ENCODE measurements at places on chromosomes 5 and 9.

DNA sequence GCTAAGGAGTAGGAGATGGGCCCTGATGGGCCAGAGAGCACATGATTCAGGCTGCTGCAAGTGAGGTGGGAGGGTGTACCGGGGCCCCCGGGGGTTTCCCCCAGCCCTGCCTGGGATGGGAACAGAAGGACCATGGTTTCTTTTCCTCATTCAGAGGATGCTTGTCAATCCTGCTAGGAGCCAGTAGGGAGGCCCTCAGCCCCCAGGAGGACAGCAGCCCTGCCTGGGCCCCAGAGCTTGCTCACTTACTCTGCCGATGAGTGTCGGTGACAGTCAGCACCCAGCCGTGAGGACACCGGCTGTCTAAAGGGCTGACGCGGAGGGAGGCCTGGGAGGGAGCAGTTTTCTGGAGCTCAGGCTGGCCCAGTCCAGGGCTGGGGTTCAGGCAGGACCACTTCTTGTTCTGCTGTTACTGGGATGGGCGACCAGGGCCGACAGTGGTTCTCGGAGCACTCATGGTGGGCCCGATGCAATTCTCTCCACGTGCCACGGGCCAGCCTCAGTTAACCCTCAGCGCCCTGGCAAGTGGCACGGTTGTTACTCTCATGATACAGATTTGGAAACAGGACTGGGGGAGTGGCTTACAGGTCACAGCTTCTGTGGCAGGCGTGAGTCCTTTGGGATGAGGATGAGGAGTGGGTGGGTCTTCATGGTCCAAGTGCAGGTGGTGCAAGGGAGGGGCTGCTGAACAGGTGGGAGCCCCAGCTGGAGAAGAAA, 1.8 kb downstream of the ARRDC1 start:
- no peak for DNase-seq

DNA sequence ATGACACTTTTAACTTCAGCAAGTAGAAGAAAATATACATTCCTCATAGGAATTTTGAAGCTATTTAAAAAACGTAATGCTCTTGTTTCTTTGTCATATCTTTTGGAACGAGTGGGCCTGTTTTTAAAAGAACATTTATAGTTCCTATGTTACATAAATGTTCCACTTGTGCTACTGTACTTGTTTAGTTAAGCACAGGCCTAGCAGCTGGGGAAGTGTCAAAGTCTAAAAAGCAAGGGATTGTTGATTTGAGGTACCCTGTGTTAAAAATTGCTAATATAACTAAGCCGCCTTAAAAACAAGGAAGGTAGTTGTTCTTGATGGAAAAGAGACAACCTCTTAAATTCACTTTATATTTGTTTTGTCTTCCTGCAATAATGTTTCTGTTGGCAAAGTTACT, 27.2 kb upstream of the ELL2 start:
- no peak for DNase-seq

- DNase-seq: no peak
These were observed 23.9 kb upstream of the PPP2CA start for GRCh38 chr5:134249469-134250379.

DNA sequence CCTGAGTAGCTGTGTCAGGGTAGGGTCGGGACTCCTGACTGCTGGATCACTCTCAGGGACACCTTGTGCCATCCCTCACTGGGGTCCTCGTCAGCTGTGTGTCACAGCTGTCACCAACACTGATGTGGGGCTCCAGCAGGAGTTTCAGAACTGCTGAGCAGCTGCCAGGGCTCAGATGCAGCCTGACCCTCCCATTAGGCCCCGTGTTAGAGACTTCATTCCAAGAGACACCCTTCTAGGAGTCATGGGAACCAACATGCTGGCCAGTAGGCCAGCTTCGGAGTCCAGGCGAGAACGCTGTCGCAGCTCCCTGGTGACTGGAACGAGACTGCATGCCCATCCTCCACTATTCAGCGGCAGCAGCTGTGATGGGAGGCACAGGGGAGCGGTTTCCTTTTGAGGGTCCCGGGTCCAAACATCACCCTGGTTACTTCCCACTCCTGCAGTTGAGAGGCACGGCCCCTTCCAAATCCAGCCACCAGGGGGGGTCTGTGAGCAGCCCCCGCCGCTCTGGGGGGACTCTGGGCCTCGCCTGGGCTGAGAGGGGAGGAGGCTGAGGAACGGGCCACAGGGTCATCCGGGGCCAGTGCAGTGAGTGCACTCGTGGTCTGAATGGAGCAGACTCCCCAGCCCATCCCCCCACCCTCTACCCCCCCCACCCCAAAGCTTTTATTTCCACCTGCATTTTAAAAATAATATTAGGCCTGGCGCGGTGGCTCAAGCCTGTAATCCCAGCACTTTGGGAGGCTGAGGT, 12.6 kb upstream of the TCF7 start:
- DNase-seq: peak; percentile 83

DNA sequence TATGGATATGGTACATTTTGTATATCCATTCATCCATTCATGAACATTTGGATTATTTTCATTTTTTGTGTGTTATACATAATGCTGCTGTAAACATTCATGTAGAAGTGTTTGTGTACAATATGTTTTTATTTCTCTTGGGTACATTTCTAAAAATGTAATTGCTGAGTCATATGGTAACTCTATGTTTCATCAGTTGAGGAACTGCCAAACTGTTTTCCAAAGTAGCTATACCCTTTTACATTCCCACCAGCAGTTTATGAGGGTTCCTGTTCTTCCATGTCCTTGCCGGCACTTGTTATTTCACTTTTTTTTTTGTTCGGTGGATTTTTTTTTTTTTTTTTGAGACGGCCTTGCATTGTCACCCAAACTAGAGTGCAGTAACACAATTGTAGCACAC, 54.0 kb upstream of the MCCC2 start:
- DNase-seq: no peak

GRCh38 chr9:27939186-27939585, 365.9 kb upstream of the C9orf72 start:
- no peak for DNase-seq

DNA sequence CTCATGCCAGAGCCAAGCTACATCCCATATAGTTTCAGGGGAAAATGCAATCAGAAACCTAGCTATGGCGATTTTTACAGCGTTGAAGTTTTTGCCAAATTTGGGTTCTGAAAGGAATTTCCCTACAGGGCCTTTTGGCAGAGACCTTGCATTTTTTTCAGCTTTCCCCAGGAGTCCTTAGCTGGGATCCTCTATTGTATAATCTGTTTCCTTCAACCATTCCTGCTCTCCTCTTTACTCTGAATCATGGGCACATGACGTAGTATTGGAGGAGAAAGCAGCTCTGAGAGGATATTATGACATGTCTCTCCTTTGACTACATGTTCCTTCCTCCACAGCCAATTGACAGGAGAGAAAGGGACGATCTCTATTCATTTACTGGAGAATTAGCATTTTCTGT, 118.5 kb upstream of the ERCC6L2 start:
- DNase-seq: peak; percentile 68

DNA sequence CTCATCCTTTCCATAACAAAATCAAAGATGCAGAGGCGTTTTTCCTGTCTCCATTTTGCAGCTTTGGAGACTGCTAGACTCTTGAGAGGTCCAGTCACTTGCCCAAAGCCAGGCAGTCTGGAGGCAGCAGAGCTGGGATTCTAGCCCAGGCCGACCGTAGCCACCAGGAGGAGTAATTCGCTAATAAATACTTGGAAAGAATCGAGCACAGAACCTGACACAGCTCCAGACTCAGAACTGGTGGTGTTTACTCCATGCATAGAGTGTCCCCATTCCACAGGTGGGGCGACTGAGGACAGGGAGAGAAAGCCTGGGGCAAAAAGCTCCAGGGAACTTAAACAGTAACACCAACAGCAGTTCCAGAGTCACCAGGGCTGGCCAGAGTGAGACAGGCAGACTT, 10.7 kb upstream of the CERCAM start:
- DNase-seq: no peak

Measured in RWPE1 (cell line).